ENCODE measurements at places on chromosomes 13 and 19.
A peak's percentile ranks its signal among the peaks of the same experiment; 100 is the strongest.

- DNase-seq = peak; percentile 54
Observed at GRCh38 chr13:113493315-113493951, 2.9 kb upstream of the DCUN1D2 start.

DNA sequence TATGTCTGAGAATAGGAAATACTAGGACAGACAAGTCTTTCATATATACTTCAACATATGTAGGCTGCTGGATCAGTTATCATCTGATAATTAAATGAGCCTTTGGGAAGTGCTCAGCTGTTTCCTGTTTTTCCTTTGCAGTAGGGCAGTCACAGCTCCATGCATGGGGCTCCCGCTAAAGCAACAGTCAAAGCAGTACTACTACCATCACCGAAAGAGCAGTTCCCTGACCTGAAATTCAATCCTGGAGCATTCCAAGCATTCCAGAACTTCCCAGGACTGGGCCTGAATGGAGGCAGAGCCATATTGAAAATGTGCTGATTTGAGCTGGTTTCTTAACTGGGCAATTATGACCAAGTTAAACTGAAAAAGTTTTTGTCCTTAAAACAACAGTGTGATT is 20.5 kb downstream of the MICU2 start:
- DNase-seq = no peak

DNA sequence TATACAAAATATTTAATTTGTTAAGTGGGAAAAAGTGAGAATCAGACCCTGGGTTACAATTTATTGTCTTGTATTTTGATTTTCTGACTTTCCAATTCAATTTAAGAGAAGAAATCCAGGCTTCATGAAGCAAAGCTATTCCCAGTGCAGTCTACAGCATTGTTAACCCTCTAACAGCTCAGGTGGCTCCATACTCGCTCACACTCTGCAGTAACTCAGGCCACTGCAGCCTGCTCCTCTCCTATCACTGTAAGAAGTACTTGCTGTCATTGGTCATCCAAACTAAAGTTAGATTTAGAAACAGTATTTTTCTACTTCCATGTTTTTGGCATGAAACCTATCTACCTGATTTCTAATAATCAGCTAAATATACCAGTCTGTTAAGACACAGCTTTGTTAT is 830.3 kb downstream of the PCDH9 start:
- DNase-seq = no peak

DNA sequence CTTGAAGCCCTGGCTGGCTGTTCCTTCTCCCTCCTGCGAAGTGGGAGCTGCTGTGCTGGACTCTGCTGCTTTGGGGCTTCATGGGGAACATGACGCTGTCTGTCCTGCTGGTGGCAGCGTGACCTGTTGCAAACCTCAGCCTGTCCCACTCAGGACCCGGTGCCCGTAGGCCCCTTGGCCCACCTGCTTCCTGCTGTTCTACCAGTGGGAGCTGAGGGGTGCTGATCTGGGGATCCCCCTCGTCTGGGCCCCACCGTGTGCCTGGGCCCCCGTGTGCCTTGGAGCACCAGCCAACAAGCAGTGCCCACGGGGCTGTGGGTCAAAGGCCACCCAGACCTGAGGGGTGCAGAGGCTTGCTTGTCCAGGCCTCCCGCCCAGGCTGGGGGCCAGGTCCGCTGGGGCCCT is 5.3 kb downstream of the SPPL2B start:
- DNase-seq = no peak

DNA sequence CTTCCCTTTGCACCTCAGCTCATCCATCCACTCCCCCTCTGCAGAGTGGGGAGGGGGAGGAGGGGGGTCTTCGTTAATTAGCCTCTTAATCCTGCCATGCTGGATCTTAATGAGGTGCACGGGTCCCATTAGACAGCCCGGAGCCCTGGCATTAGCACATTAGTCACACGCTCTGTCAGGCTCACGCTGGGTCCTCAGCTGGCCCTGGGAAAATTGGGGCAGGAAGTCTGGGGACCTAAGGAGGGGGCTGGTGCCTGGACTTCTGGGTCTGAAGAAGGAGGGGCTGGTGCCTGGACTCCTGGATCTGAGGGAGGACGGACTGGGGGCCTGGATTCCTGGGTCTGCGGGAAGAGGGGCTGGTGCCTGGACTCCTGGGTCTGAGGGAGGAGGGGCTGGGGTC is 444 bp upstream of the NCCRP1 start:
- DNase-seq = no peak

DNA sequence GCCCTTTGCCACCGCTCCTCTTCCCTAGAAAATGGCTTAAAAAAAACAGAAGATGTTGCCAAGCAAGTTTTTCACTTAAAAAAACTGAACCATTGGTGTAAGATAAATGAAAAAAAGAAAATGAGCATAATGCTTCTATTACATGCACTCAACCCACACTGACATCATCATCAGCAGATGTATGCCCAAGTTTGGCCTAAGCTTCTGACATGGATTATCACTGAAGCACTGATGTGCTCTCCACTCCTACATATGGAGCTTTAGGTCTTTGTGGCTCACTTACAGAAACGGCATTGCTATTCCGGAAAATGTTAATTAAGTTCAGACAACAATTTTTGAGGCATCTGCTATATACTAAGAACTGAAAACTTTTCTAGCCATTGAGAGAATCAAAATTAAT is 8.0 kb downstream of the RXFP2 start:
- DNase-seq = no peak

- no peak for DNase-seq
Observed at GRCh38 chr19:18607226-18608101, 865 bp upstream of the CRLF1 start.

- no peak for DNase-seq
Observed at GRCh38 chr19:48619692-48620585, 633 bp downstream of the SPHK2 start.

DNA sequence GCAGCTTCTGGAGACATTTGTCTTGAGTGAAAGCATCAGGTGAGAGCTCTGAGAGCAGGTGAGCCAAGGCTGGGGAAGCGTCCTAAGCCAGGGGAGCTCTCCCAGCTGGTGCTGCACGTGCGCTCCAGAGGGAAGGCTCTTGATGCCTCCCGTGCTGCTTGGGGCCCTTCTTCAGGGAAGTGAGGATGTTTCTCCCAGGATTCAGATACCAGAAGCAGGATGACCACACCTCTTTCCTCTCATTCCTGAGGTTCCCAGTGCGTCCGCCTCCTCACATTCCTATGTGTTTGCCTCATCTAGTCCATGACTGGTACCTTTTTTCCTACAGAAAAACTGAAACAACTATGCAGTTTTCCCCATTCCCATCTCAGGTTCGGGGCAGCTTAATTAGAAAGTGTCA is 231.0 kb upstream of the IRS2 start:
- no peak for DNase-seq

GRCh38 chr13:50075619-50076097 is 60.4 kb downstream of the KCNRG start:
- no peak for DNase-seq

GRCh38 chr13:98446234-98446621 is 130.7 kb downstream of the STK24 start:
- no peak for DNase-seq

- DNase-seq = no peak
Observed at GRCh38 chr13:19838865-19839275, 24.6 kb downstream of the ZMYM5 start.

DNA sequence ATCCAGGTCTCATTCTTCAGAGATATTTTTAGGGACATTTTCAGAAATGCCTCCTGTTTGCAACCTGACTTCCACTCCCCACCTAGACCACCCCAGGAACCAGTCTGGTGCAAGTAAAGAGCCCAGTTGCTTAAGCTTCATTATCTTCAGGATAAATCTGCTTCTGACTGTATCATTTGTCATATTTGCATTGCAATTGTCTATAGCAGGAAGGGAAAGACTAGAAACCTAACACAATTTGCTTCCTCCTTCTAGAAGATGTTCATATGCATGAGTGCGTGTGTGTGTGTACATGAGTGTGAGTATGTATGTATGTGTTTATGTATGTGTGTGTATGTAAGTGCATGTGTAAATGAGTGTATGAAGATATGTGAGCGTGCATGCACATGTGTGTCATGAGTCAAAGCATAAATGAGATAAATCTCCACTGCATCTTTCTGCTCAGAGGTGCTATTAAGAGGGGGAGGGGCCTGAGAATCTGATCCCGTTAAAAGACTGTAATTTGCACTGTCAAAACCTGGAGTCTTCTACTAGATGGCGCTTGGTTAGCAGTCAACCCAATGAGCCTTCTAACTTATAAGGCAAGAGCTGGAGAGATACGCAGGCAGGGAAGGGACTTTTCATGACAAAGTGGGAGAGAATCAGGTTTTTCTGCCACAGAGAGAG is 178.8 kb upstream of the KL start:
- DNase-seq = no peak

- no peak for DNase-seq
Observed at GRCh38 chr13:35822666-35823065, 308.5 kb downstream of the DCLK1 start.

DNA sequence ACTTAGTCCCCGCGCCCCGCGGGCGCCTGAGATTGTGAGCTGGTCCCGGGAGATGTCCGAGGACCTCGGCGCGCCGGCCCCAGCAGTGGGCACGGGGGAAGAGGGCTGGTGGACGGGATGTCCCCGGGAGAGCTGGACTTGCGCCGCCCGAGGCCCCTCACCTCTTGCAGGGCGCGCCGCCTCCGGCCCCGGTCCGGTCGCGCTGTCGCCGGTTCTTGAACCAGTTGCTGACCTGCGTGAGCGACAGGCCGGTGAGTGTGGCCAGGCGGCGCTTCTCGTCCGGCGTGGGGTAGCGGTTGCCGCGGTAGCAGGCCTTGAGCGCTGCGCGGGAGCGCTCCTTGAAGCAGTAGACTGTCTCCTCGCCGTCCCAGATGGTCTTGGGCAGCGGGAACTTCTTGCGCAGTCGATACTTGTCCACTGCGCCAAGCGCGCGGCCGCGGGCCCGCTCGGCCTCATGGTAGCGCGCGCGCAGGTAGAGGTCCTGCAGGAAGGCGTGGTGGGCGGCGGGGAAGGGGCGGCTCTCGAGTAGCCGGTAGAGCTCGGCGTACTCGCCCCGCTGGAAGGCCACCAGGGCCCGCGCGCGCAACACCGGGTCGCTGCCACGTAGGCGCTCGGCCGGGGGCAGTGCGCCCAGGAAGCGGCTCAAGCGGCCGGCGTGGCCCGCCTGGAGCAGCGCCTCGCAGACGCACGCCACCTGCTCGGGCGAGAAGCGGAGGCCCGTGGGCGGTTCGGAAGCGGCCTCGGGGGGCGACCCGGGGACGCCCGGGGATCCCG is 984 bp downstream of the SIX5 start:
- DNase-seq = no peak
